ENCODE measurements at places on chromosomes 6 and 20. TPM values are rescaled to one million over a fixed set of nuclear protein-coding genes. Genes with fewer than 3 reads are reported as not detected.
A peak's percentile ranks its signal among the peaks of the same experiment; 100 is the strongest.

SLC2A10 gene
- not detected for total RNA-seq

EPB41L1 gene
- total RNA-seq, result 0.35 TPM

MARCKS gene
- 1.1 TPM for total RNA-seq

REPS1 gene
- total RNA-seq, result 64.4 TPM

DEFB124 gene
- not detected for total RNA-seq

MOG gene
- total RNA-seq, result not detected

SEL1L2 gene
- not detected for total RNA-seq

PREX1 gene
- 90.0 TPM for total RNA-seq

GJA1 gene
- total RNA-seq, result not detected

RSPO3 gene
- total RNA-seq, result not detected

CST4 gene
- not detected for total RNA-seq

DYNLT2 gene
- total RNA-seq, result 1.9 TPM

TP53INP2 gene
- total RNA-seq, result 3.5 TPM

HRH3 gene
- not detected for total RNA-seq

- peak; percentile 54 for DNase-seq
Observed at GRCh38 chr20:49594143-49594930, 26.4 kb upstream of the PTGIS start.

GRCh38 chr6:163782436-163783003 lies 368.0 kb downstream of the QKI start:
- no peak for DNase-seq

DNA sequence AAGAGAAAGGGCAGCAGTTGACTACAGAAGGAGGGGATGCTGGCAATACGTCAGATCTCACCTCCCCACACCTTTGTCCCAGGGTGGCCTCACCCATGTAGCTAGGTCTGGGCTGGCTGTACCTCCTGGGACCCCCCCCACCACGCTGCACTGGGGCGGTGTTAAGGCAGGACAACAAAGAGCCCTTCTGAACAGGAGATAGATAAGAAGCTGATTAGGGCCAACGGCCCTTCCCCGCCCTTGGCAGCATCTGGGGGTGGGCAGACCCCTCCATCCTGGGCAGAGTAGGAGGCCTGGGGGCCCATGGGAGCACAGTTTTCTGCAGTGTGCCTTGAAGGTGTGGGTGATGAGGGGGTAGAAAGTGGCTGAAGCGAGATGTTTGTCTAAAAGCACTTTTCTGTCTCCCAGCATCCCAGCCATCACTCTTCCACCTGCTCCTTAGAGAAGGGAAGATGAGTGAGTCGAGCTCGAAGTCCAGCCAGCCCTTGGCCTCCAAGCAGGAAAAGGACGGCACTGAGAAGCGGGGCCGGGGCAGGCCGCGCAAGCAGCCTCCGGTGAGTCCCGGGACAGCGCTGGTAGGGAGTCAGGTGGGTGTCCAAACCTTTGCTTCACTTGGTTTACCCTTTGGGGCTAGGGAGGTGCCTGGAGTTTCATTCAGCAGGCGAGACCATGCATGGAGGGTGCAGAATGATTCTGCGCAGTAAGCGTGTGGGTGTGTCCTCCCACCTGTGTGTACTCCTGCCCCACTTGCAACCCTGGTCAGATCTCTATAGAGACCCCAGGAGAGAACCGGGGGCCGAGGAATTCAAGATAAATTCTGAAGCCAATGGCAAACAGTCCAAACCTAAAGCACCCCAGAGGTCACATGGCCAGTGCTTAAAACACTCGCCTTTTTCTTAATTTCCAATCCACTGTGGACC lies 3.9 kb downstream of the HMGA1 start:
- no peak for DNase-seq

- DNase-seq, result no peak
Observed at GRCh38 chr20:16709017-16709416, 20.8 kb upstream of the SNRPB2 start.

GRCh38 chr6:733431-734219 lies 40.7 kb upstream of the EXOC2 start:
- no peak for DNase-seq

- DNase-seq, result no peak
Observed at GRCh38 chr20:50295345-50295744, 104.7 kb downstream of the CEBPB start.

DNA sequence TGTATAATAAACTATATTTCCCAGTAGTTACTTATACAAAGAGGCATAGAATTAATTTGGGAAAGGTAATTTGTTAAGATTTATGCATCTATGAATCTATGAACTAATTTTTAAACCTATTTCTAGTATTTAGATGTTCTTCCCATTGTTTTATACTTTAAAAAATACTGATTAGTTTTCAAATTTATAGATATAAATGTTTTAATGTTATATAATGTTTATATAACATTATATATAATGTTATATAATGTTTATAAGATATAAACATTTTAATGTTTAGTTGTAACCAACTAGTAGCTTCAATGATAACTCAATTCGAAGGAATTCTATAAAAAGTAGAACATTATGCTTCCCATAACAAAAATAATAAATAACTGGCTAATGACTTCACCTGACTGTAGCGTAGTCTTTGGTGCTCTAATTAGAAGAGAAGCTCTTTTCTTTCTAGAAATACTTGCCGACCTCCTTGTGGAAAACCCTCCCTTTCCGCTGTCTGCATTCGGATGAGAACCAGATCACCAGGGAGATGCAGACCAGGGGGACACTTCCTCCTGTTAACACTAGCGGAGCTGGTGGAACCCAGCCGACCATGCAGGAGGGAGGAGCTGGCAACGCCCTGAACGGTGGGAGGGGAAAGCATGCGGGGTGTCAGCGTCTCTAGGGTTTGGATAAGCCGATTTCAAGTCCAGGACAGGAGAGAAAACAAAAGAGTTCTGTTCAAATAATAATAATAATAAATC lies 158.4 kb downstream of the OR2B2 start:
- peak; percentile 47 for DNase-seq

- no peak for DNase-seq
Observed at GRCh38 chr20:41086402-41087324, 50.7 kb upstream of the PLCG1 start.

DNA sequence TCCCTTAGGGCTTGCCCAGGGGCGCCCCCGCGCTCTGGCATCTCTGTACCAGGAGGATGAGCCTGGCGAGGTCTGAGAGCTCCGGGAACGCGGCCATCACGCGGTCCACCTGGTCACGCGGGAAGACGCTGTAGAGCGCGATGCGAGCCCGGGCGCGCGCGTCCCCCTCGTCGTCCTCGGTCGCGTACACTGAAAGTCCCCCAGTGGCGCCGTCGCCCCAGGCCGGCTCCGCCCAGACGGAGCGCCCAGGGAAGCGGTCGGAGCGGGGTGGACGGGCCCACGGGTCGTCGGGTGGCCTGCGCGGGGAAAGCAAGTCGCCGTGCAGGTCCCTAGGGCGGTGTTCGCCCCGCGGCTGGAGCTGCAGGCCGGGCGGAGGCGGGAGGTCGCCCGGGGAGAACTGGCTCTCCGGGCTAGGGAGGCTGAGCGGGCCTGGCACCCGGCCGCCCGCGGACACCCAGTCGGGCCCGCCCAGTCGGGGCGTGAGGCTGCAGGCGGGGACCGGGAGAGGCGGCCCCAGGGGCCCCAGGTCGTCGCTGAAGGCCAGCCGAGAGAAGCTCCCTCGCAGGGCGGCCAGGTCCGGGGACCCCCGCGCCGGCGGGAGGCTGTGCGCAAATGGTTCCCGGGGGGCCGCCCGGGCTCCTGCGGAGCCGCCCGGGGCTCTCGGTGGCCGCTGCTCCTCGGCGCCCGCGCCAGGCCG lies 34.0 kb downstream of the ZC3H12D start:
- DNase-seq, result peak; percentile 10

DNA sequence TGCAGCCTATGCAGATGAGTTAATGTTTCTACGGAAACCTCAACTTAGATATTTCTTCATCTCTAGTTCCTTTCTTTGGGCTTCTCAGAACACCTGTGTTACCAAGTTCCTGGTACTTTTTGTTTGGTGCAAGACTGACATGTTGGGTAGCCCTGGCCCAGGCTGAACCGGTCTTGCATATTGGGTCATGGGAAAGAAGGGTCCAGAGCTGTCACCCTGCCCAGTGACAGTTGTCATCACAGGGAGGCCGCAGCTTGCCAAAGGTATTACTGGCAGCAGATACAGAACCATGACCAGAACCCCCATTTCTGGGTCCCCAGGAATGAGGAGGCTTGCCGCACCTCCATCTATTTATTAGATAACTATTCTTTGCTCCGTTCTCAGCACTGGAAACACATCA lies 40.2 kb downstream of the PDYN start:
- DNase-seq, result no peak

GRCh38 chr6:40262363-40262762 lies 324.8 kb downstream of the LRFN2 start:
- DNase-seq, result no peak

DNA sequence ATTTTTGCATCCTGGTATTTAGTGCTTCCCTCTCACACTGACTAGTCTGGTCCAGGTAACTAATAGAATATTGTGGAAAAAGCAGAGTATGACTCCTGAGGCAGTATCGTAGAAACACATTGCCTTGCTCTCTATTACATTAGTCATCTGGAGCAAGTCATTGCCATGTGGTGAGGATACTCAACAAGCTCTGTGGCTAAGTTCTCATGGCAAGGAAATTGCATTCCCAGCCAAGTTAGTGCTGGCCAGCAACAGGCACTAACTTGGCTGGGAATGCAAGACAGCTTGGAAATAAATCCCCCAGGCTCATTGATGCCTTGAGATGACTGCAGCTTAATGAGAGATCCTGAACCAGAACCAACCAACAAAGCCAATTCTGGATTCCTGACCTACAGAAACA lies 39.7 kb upstream of the HTR1B start:
- no peak for DNase-seq

- no peak for DNase-seq
Observed at GRCh38 chr20:10119336-10119735, 84.5 kb downstream of the ANKEF1 start.

GRCh38 chr6:154247119-154247861 lies 109.3 kb downstream of the IPCEF1 start:
- peak; percentile 20 for DNase-seq

DNA sequence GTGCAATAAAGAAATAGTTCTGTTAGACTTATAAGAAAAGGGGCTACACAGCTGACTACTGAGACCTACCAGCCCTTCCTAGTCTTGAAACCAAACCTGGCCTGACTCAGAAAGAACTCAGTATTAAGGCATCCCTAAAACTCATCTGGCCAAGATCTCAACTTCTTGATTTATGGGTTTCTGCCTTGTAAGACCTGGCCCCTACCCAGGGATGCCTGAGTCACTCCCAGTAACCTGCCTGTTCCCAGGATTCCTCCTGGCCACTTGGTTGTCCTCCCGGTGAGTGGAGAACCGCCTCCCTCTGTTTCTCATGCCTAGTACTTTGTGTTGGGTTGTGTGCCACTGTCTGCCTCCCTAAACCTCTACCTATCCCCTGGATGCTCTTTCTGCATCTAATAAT lies 189.4 kb upstream of the PREP start:
- no peak for DNase-seq

GRCh38 chr20:43913291-43914025 lies 1.2 kb upstream of the TOX2 start:
- no peak for DNase-seq

GRCh38 chr20:47335251-47336128 lies 21.0 kb downstream of the ZMYND8 start:
- no peak for DNase-seq

DNA sequence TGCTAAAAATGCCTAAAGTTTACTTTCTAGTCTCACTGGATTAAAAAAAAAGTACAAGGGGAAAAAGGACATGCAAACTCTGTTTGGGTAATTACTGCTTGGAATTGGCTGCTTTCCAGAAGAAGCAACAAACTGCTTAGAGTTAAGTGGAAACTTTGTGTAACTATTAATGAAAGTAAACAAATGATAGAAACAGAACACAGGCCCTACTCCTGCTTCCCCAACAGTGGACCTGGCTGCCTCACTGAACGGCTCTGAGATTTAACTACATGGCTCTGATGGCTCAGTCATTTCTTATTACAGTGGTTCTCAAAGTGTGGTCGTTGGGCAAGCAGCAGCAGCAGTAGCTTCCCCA lies 108.5 kb downstream of the MAN1A1 start:
- no peak for DNase-seq

GRCh38 chr20:57807401-57808263 lies 97.8 kb upstream of the PMEPA1 start:
- DNase-seq, result no peak

GRCh38 chr20:20216941-20217340 lies 151.0 kb upstream of the INSM1 start:
- no peak for DNase-seq

DNA sequence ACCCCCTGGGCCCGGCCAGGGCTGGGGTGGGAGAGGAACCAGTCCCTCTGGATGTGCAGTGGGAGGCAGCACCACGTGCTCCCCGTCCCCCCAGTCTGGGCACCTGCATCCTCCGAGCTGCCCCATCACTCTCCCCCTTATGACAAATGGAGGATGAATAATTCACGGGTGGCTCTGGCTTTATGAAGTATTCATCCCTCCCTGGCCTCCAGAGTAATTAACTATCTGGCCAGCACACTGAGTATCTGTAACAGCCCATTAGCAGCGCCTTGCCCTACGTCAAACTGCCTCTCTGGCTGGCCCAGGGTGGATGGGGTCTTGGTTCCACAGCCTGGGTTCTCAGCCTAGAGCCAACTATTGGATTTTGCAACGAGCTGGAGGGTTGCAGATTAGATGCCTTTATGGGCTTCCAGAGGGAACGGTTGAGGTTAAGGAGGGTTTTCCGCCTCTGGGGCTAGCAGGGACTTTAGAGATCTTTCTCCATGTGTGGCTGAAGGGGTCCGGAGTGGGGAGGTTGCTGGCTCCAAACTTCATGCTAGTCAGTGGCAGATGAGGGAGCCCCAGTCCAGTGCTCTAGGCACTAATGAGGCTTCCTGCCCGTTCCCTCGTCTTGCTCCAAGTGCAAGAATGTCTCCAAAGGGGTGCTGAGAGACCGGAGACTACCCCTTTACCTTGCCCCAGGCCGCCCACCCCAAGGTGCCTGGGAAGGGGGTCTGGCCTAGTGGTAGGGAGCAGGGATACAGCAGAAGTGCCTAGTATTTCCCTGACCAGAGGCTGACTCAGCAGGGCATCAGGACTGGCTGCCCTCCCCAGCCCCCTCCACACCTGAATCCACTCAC lies 53.5 kb upstream of the MLN start:
- DNase-seq, result no peak

DNA sequence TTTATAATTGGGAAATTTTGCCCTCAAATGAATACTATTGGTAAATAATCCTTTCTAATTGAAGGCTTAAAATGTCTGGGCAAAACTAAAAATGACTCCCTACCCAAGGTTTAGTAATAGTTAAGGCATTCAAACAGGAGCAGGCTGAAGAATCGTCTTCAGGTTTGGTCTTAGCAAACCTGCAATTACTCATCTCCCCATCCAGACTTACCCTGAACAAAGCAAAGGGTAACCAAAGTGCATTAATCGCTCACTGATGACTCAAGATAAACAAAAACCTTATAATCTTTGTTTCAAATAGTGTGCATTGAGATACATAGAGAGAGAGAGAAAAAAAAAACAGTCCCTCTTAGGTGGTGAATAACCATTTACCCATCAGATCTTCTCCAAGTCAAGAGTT lies 225.5 kb downstream of the BMP2 start:
- DNase-seq, result no peak

- DNase-seq, result no peak
Observed at GRCh38 chr6:129731428-129731827, 21.5 kb upstream of the ARHGAP18 start.

GRCh38 chr6:152087096-152087495 lies 279.6 kb downstream of the ESR1 start:
- no peak for DNase-seq

Data from CD8-positive, alpha-beta memory T cell (primary cell).